NCI-H1930 (cell line): ENCODE measurements at places on chromosomes 7 and 10.
A peak's percentile ranks its signal among the peaks of the same experiment; 100 is the strongest.

- no peak for DNase-seq
Measured at GRCh38 chr7:6631605-6632004, 5.5 kb upstream of the ZNF316 start.

DNA sequence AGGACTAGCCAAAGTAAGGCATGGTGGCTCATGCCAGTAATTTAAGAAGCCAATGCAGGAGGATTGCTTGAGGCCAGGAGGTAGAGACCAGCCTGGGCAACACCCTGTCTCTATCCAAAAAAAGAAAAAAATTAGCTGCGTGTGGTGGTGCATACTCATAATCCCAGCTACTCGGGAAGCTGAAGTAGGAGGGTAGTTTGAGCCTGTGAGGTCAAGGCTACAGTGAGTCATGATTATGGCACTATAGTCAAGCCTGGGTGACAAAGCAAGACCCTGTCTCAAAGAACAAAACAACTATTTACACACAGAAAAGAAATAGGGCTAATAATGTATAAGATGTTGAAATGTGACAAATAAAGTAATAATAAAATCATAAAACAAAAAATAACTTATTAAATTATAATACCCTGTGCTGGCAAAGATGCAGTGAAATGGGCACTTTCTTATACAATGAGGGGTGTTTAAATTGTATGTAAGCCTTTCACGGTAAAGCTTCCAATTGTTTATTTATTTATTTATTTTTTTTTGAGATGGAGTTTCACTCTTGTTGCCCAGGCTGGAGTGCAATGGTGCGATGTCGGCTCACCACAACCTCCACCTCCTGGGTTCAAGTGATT lies 175.2 kb downstream of the TPST1 start:
- no peak for DNase-seq

- DNase-seq = no peak
Measured at GRCh38 chr10:62769574-62770242, 34.8 kb upstream of the ADO start.

- DNase-seq = peak; percentile 33
Measured at GRCh38 chr7:122965306-122965705, 30.2 kb downstream of the TAS2R16 start.

GRCh38 chr10:59864141-59864962 lies 42.0 kb downstream of the CCDC6 start:
- DNase-seq = no peak

GRCh38 chr7:29369909-29370488 lies 175.4 kb downstream of the CHN2 start:
- no peak for DNase-seq

DNA sequence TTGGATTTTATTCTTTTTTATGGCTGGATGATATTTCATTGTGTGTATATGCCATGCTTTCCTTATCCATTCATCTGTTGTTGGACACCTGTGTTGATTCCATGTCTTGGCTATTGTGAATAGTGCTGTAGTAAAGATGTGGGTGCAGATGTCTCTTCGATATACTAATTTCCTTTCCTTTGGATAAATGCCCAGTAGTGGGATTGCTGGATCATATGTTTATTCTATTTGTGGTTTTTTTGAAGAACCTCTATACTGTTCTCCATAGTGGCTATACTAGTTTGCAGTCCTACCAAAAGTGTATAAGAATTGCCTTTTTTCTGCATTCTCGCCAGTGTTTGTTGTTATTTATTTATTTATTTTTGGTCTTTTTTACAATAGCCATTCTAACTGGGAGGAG lies 159.8 kb downstream of the WNT2 start:
- no peak for DNase-seq

DNA sequence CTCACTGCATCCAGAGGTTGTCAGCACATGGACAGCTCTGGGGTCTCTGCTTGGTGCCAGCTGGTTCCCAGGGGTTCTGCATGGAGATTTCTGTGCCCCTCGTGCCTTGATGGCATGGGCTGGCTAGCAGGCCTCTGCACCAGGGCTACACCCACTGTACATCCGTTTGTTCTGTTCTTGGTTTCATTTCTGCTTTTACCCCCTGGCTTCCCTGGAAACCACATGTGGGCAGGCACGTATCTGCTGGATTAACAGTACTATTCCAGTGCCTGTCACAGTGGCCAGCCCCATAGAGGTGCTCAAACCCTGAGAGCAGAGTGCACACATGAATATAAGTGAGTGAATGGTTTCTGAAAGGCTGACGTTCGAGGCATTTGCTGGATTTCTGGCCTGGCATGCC lies 207.2 kb upstream of the GPR26 start:
- DNase-seq = no peak

- DNase-seq = no peak
Measured at GRCh38 chr7:142797391-142798377, 26.9 kb downstream of the PRSS2 start.

- DNase-seq = no peak
Measured at GRCh38 chr7:3844540-3845151, 543.6 kb downstream of the SDK1 start.

- DNase-seq = no peak
Measured at GRCh38 chr10:124285587-124286527, 132.9 kb downstream of the OAT start.

- DNase-seq = no peak
Measured at GRCh38 chr10:58818900-58819299, 306.2 kb downstream of the BICC1 start.

- DNase-seq = no peak
Measured at GRCh38 chr10:52616395-52616764, 156.2 kb downstream of the MBL2 start.

DNA sequence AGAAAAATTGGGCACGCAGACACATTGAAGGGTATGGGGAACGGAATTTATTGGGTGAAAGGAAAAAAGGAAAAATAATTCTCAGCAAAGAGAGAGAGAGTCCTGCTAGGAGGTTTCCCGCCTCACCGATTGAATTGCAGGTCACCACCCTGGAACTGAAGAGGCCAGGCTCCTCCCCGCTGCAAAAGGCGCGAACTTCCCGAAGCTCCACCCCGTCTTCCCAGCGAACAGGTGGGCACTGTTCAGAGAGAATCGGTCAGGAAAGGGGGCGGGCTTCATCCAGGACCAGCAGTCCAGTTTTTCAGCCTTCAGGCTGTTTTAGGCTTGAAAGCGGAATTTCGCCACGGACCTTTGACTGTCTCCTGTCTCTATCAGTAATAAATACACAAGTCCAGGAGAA lies 27.3 kb upstream of the CADPS2 start:
- DNase-seq = no peak

DNA sequence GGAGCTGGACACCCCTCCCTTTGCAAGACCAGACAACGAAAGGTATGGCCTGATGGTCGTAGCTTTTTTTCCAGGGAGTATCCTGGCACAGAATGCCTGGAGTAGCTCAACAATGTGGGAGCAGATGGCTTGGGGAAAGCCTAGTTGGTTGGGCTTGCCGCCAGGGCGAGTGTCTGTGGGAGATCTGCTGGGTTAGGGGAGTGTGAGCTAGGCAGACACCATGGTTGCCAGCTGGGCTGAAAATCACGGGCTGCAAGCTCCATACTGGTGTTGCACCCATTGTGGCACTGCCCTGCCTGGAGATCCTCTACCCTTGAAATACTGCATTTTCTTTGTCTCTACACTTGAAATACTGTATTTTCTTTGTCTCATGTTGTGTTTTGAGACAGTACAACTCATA lies 538.3 kb downstream of the PCDH15 start:
- no peak for DNase-seq

DNA sequence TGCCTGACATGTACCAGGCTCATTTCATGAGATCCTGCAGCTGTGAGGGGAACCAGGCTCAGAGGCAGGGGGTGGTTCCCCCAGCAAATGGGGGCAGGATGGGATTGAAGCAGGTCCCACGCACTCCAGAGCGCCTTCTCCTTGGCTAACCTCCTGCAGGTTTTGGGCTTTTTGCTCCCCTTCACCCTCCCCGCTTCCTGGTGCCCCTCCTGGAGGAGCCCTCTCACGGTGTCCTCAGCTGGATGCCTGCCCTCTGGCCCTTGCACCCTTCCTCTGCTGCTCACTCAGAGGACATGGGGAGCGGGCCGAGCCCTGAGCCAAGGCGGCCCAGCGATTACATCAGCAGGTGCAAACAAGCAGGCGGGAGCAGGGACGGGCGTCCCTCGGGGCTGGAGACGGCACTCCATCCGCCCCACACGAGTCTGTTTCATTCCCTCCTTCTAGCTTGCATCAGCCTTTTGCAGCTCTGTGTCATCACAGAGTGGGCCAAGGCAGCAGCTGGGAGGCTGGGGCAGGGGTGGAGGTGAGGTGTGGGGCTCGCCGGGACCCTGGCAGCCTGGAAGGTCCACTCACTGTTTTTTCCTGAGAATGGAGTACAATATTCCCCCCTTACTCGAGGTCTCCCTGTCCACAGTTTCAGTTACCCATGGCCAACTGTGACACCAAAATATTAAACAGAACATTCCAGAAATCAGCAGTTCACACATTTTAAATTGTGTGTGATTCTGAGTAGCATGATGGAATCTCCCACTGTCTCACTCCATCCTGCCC lies 52.7 kb upstream of the SLC29A3 start:
- no peak for DNase-seq

GRCh38 chr10:120221873-120222485 lies 235.0 kb upstream of the PLPP4 start:
- DNase-seq = no peak

- no peak for DNase-seq
Measured at GRCh38 chr10:110042181-110042580, 34.4 kb downstream of the ADD3 start.

DNA sequence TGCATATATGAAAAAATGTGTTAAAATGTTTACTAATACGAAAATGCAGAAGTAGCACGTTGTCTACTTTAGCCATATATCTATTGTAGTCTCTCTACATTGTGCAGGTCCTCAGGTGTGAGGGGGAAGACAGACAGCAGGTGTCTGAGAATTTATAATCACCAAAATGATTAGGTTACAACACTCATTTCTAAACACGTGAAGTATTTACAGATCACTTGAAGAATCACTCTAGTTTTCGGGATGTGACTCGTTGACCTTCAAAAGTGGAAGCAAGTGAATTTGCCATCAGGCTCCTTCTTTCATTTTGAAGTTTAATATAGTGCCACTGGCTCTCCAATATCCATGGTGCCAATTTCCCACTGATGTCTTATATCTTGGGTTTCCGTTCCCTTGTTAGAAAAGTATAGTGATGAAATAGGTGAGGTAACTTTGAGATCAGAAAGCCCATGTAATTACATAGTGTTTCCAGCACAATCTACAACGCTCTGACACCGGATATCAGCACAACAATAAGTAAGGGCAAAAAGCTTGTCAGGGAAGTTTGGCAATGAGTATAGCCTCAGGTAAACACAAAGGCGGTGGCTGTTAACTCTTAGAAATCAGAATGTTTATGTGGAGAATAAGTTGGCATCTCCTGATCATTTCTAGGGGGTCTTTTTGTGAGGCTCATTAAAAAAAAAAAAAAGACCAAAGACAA lies 57.5 kb upstream of the SP4 start:
- no peak for DNase-seq

- DNase-seq = no peak
Measured at GRCh38 chr7:9148687-9149086, 715.3 kb downstream of the NXPH1 start.
